ENCODE measurements at places on chromosomes 16 and 17.

DNA sequence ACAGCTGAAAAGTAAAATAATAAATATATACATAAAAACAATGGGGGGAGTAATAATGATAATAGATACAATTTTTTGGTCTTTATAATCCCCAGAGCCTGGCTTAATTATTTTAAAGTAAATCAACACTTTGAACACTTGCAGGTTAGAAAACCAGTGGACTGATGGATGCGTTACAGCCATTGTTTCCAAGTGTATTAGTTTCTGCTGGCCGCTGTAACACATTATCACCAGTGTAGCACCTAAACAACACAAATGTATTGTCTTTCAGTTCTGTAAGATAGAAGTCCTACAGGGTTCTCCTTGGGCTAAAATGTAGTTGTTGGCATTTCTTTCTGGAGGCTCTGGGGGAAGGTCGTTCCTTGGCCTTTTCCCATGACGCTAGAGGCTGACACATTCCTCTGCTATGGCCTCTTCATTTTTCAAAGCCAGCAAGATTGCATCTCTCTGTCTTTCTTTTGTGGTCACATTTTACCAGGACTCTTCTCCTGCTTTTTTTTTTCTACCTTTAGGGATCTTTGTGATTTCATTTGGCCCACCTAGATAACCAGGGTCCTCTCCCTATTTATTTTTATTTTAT, 116.8 kb downstream of the WWOX start:
- DNase-seq: no peak

DNA sequence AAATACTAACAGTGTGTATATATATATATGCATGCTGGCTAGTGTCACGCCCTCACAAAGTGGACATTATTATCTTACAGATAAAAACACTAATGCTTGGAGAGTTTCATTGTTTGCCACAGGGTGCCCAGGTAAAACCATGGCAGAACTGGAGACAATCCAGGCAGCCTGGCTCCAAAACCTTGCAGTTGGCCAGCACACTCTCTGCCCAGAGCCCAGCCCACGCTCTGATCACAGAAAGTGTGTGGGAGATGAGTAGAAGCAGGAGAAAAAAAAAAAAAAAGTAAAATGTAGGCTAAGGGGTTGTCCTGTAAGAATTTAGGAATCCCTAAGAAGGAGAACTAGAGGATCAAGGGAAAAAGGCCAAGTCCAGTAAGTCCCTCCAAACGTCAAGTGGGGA, 538.0 kb downstream of the CDH13 start:
- DNase-seq: no peak

- no peak for DNase-seq
Measured at GRCh38 chr17:6358131-6358530, 76.8 kb downstream of the AIPL1 start.

- no peak for DNase-seq
Measured at GRCh38 chr17:35555691-35556090, 4.9 kb downstream of the SLFN14 start.

GRCh38 chr16:50462793-50463507, 85.2 kb upstream of the NKD1 start:
- DNase-seq: no peak

DNA sequence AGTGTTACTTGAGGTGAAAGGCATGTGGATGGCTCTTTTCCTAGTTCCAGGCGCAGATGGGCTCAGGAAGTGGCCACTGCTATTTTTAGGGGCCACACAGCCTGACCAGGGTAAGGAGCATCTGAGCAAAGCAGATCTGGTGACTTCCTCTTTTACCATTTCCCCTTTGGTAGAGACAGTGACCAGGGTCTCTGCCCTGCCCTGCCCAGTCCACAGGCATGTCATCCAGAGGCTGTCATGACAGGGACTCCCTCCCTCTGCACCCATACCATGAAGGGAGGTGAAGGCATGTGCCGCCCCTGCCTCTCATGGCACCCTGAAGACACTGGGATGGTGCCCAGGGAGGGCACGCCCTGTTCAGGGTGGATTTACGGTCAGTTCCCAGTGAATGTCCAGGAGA, 2.2 kb downstream of the PLA2G15 start:
- no peak for DNase-seq
